ENCODE measurements at places on chromosomes 7 and 10. TPM values are rescaled to one million over a fixed set of nuclear protein-coding genes. Genes with fewer than 3 reads are reported as not detected.

GRCh38 chr7:47047384-47047783 is 534.5 kb downstream of the TNS3 start:
- DNase-seq = no peak

- DNase-seq = no peak
Measured at GRCh38 chr10:53675177-53675576, 902.6 kb upstream of the MBL2 start.

Gene TAS2R5
- total RNA-seq = 0.45 TPM

GRCh38 chr10:88624840-88625239 is 38.3 kb downstream of the LIPJ start:
- DNase-seq = no peak

Gene AKR1C4
- total RNA-seq = 292 TPM

Measured in left lobe of liver (tissue), 2 donors.